Skeletal muscle tissue (tissue), 5 donors: ENCODE measurements at places on chromosomes 3 and 15. TPM values are rescaled to one million over a fixed set of nuclear protein-coding genes. Genes with fewer than 3 reads are reported as not detected.

SETD2 gene
- 48.5 TPM for total RNA-seq

NRG4 gene
- total RNA-seq: not detected

C3orf70 gene
- total RNA-seq: 4.2 TPM

AADAC gene
- 1.6 TPM for total RNA-seq

DHFR2 gene
- total RNA-seq: 3.7 TPM

CHRFAM7A gene
- 2.1 TPM for total RNA-seq

POU1F1 gene
- total RNA-seq: not detected

VIPR1 gene
- 1.6 TPM for total RNA-seq

SLC9C1 gene
- total RNA-seq: 1.0 TPM

SCN11A gene
- 2.6 TPM for total RNA-seq

LRRC31 gene
- total RNA-seq: not detected

UNC13C gene
- total RNA-seq: 3.1 TPM

CFAP20DC gene
- total RNA-seq: 1.6 TPM

IQCH gene
- 3.1 TPM for total RNA-seq

CCDC54 gene
- total RNA-seq: not detected

CD200 gene
- total RNA-seq: 4.2 TPM

MASP1 gene
- total RNA-seq: 5.7 TPM

GASK1A gene
- 12.0 TPM for total RNA-seq

CDCP1 gene
- under 0.01 TPM for total RNA-seq

RAB6B gene
- total RNA-seq: 1.6 TPM

NRROS gene
- 1.6 TPM for total RNA-seq

PYGO1 gene
- total RNA-seq: 10.4 TPM

RAD51 gene
- 1.6 TPM for total RNA-seq

TEX55 gene
- not detected for total RNA-seq

LSAMP gene
- 3.7 TPM for total RNA-seq

CCDC39 gene
- total RNA-seq: not detected

UTS2B gene
- total RNA-seq: not detected

ADAMTS17 gene
- 5.7 TPM for total RNA-seq

SMAD6 gene
- total RNA-seq: 8.9 TPM

NR2F2 gene
- 12.0 TPM for total RNA-seq

ADGRG7 gene
- not detected for total RNA-seq

CLRN1 gene
- total RNA-seq: not detected

MINAR1 gene
- total RNA-seq: 1.6 TPM

CYP1A1 gene
- total RNA-seq: not detected

GOLGA8G gene
- total RNA-seq: not detected

SNTN gene
- not detected for total RNA-seq

GOLGA6L7 gene
- total RNA-seq: not detected

KLHL40 gene
- 179 TPM for total RNA-seq

TOPBP1 gene
- total RNA-seq: 21.4 TPM

GOLGA8O gene
- total RNA-seq: 1.6 TPM

CPNE9 gene
- total RNA-seq: 0.52 TPM

ISLR gene
- total RNA-seq: 85.6 TPM

UCN2 gene
- not detected for total RNA-seq

ZNF620 gene
- total RNA-seq: 2.1 TPM

IGSF11 gene
- total RNA-seq: 2.6 TPM

DCLK3 gene
- total RNA-seq: 2.6 TPM
